ENCODE measurements at places on chromosomes 16 and 17. TPM values are rescaled to one million over a fixed set of nuclear protein-coding genes. Genes with fewer than 3 reads are reported as not detected.

KRT9 gene
- total RNA-seq: not detected

SAT2 gene
- total RNA-seq: 41.4 TPM

PABPN1L gene
- total RNA-seq: not detected

TMEM92 gene
- total RNA-seq: under 0.01 TPM

EVI2B gene
- 1.4 TPM for total RNA-seq

Data from articular chondrocyte of knee joint (primary cell).